ENCODE measurements at places on chromosomes 6 and 20.

- no peak for DNase-seq
Measured at GRCh38 chr6:136191606-136192312, 58.4 kb downstream of the MTFR2 start.

GRCh38 chr6:71239694-71240093 lies 48.9 kb upstream of the OGFRL1 start:
- no peak for DNase-seq

GRCh38 chr6:121791396-121792315 lies 356.2 kb downstream of the GJA1 start:
- no peak for DNase-seq

DNA sequence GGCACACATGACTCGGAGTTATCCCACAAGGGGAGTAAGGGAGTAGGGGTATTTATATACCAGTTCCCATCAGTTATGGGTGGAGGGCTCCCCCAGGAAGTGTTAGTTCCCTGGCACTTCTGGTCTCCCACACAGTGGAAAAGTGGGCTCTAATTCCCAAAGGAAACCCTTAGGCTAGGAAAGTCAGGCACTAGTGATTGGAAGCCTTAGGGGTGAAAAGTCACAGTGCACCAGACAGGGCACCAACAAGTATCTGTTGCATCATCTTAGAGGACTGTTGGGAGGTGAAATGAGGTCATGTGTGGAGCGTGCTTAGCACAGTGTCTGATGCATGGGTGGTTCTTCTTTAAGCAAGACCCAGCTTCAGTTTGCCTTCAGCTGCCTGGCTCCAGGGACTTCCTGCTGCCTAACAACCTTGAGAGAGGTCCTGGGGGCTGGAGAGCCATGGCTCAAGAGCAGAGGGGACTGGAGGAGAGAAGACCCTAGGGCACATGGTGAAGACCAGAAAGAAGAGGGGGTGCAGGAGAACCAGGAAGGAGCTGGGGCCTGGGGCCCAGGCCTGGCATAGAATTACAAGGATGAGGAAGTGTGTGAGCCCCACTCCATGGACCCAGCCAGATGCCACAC lies 7.5 kb upstream of the FOXP4 start:
- no peak for DNase-seq

GRCh38 chr20:59777331-59777725 lies 156.1 kb downstream of the SYCP2 start:
- peak; percentile 8 for DNase-seq

- DNase-seq, result no peak
Measured at GRCh38 chr6:129350278-129350677, 359.7 kb downstream of the ARHGAP18 start.

DNA sequence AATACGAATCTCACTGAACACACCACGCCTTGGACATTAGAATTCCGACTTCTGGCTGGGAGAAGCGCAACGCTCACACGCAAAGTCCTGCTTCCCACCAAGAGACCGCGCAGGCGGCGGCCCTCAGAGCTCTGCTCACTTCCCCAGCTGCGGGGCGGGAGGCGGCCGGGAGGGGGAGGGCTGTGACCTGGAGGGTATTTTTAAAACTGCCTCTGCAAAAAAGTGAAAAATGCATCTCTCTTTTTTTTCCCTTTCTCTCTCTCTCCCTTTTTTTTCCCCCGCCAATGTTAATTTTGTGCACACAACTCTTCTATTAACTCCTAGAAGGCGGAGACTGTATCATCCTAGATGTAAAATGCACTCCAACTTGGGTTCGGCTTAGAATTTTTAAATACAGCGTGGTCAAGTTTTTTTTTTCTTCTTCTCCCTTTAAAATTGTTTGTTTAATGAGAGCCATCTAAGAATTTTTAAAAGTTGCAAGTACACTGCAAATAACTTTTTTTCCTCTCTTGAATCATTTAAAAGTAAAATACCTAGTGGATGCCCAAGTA lies 66.4 kb downstream of the STX11 start:
- no peak for DNase-seq

GRCh38 chr6:6663421-6664135 lies 75.1 kb downstream of the LY86 start:
- DNase-seq, result no peak

DNA sequence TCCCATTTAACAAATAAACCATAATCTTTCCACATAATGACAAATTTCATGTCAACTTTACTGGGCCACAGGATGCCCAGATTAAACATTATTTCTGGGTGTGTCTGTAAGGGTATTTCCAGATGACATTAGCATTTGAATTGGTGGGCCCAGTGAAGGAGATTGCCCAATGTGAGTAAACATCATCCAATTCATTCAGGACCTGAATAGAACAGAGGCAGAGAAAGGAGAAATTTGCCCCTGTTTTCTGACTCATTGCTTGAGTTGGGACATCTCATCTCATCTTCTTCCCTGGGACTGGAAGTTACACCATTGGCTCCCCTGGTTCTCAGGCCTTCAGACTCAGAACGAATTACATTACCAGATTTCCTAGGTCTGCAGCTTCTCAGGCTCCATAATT lies 142.9 kb downstream of the TPBG start:
- DNase-seq, result no peak

- no peak for DNase-seq
Measured at GRCh38 chr6:27096834-27097511, 150.5 kb upstream of the PRSS16 start.

- no peak for DNase-seq
Measured at GRCh38 chr6:40543776-40544175, 43.4 kb downstream of the LRFN2 start.

GRCh38 chr6:152161501-152161900 lies 354.0 kb downstream of the ESR1 start:
- no peak for DNase-seq

- no peak for DNase-seq
Measured at GRCh38 chr6:37256692-37257319, 766 bp upstream of the TBC1D22B start.

- no peak for DNase-seq
Measured at GRCh38 chr20:1803932-1804501, 91.2 kb upstream of the SIRPA start.

DNA sequence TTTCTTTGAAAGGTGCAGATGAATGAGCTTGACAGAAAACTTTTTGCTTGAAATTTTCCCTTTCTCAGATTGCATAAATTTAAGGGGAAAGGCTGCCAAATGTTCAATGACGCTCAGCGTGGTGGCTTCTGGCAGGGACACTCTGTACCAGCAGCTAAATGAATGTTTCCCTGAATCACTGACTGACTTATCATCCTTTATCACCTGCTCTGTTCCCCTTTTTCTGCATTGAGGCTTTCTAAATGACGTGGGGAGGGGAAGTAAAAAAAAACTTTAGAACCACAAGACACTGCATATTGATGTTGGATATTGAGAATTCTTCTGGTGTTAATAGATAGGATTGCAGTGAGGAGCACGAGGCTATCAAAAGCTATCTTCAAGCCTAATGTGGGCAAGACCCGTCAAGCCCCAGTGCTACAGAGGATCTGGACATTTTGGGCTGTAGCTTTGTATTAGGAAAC lies 46.9 kb upstream of the ENPP5 start:
- peak; percentile 54 for DNase-seq

GRCh38 chr20:1937316-1937976 lies 42.2 kb downstream of the SIRPA start:
- no peak for DNase-seq

- no peak for DNase-seq
Measured at GRCh38 chr20:6485351-6485750, 282.1 kb upstream of the BMP2 start.

DNA sequence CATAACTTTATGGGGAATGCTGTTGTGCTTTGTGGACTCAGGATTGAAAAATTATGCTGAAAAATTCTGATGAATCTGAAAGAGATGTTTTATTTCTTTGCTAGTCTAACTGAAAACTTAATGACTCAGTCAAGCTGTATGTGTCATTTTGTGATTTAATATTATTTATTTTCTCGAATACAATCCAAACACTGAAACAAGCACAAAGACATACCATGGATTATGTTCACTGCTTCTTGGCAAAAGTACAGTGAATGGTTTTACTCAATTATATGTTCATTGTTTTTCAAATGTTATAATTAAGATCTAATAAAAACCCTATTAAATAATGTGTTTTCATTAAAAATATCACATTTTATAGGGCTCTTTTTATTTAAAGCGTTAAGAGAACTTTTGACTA lies 330.6 kb upstream of the EPHA7 start:
- no peak for DNase-seq

- no peak for DNase-seq
Measured at GRCh38 chr6:63689421-63689820, 53.8 kb downstream of the PHF3 start.

DNA sequence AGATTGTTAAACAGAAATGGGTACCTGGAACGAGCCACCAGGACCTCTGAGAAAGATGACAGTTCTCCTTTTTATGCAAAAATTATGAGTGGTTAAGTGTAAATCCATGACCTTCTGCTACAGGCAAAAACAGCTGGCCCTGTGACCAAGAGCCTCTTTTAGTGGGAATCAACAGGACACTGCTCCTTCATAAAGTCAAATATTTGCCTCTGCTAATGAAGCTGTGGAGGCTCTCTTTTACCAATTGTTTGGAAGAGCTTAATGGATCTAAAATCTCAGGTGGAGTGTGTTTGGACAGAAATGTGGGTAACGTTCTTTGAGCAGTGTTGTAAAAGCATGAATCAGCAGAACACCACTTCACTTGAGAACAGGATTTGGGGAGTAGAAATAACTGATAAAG lies 117.5 kb upstream of the PCSK2 start:
- DNase-seq, result no peak

DNA sequence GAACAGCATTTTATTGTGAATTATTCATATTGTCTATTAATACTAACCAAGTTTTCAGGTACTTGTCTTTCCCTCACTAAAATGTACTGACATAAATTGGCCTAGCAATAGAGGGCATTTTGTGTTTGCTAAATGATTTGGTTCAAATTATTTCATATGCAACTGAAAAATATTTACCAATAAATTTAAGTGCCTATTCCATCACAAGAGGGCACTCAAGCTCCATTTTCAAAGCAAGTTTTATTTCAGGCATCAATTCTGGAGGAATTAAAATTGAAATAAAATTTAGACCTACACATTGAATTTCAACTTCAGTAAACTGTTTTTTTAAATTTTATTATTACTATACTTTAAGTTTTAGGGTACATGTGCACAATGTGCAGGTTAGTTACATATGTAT lies 114.3 kb upstream of the SYNCRIP start:
- no peak for DNase-seq

- DNase-seq, result peak; percentile 8
Measured at GRCh38 chr20:2829376-2829775, 11.1 kb downstream of the PCED1A start.

GRCh38 chr6:118391086-118391485 lies 157.0 kb upstream of the PLN start:
- DNase-seq, result no peak

DNA sequence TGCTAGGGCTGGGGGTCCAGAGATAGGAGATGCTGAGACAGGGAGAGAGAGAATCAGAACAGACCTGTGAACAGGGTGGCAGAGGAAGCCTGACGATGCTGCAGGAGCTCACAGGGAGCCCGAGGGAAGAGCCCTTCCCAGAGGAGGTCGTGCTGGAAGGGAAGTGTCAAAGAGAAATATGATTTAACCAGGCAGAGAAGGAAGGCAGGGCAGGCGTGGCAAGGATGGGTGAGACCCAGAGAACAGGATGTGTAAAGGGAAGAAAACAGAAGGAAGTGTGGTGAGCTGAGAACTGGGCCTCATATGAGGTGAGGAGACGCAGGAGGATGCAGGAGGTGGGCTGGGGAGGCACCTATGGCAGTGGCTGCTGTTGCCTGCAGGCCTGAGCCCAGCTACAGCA lies 105.6 kb downstream of the ZDHHC14 start:
- no peak for DNase-seq

- no peak for DNase-seq
Measured at GRCh38 chr20:24289737-24290481, 179.5 kb upstream of the SYNDIG1 start.

All from left lobe of liver (tissue), 2 donors.